ENCODE measurements at places on chromosomes 6 and 20.

GRCh38 chr20:56247954-56248782 lies at the start of gene MC3R:
Gene MC3R (plus strand): TSS chr20:56248732. CDS start chr20:56248844, 112 bp downstream.
- DNase-seq: no peak

- no peak for DNase-seq
Measured at GRCh38 chr6:74289884-74290283, 593.9 kb downstream of the CD109 start.

DNA sequence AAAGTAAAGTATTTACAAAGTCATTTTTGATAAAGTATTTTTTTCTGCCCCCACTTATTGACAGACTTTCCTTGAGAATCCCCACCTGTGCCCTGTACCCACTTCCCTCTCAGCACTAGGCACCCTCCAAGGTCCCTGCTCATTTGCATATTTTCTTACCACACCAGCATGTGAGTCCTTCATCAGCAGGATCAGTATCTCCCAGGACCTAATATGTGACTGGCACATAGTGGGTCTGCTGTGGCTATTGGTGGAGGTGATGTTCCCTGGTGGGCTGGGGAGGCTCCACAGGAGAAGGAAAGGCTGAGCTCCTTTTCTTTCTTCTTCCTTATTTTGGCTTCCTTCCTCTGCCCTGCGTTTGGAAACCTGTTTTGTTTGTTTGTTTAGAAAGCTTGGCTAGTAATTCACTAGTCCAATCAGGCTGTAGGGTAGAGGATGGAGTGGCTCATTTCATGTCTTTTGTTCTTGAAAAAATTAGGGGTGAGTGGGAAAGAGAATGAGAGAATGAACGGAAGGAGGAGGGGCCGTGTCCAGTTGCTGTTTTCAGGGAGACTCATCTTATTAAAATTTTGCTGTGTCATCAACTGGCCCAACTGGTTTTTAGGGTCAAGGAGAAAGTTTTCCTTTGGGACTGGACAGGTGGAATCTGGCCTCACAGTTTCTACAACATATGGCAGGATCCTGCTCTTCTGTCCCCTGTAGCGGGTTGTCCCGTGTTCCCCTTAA lies 2.8 kb upstream of the RNF24 start:
- DNase-seq: no peak

DNA sequence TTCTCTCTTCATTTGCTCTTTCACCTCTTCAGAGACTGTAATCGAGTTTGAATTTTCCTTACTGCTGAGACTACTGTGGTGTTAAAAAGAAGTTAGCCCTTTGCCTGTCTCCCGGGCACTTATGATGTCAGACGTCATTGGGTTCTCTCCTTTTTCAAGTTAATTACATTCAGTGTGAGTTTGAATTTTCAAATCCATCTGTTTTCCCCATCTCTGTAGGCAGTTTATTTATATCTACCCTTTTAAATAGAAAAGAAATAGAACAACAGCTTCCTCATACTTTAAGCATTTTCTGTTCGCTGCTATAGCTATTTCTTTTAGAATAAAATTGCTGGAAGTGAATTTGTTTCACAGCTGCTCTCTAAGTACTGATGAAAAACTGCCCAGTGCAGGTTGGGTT lies 81.4 kb downstream of the MCHR2 start:
- DNase-seq: no peak

GRCh38 chr6:45630801-45631200 lies 253.1 kb upstream of the SUPT3H start:
- DNase-seq: no peak

DNA sequence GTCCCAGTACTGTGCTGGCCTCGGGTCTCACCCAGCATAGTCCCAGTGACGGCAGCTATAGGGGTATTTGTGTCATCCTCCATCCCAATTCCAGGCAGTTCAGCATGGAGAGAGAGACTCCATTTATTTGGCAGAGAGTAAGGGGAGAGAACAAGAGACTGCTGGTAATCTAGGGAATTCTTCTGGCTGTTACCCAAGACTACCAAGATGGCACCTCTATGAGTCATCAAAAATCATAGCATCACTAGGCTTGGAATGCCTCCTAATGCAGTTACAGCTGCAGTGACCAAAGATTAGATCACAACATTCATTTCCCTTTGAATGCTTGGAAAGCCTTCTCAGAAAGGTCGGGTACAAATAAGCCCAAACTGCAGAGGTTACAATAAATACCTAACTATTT lies 660.4 kb upstream of the FLRT3 start:
- no peak for DNase-seq

DNA sequence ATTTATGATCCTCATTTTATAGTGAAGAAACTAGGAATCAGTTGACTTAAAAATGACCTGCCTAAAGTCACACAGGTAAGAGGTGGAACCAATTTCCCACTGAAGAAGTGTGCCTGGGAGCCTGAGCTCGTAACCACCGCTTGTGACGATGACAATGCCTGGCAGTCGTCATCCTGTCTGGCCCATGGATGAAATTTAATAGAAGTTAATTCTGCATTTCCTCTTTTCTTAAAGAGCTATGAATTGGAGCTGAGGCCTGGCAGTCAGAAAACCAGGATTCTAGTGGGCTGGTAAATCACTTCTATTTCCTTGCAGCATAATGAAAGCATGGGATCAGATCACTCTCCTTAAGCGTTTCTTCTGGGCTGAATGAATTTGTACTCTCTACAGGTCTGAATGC lies 200.0 kb upstream of the SGK1 start:
- no peak for DNase-seq

DNA sequence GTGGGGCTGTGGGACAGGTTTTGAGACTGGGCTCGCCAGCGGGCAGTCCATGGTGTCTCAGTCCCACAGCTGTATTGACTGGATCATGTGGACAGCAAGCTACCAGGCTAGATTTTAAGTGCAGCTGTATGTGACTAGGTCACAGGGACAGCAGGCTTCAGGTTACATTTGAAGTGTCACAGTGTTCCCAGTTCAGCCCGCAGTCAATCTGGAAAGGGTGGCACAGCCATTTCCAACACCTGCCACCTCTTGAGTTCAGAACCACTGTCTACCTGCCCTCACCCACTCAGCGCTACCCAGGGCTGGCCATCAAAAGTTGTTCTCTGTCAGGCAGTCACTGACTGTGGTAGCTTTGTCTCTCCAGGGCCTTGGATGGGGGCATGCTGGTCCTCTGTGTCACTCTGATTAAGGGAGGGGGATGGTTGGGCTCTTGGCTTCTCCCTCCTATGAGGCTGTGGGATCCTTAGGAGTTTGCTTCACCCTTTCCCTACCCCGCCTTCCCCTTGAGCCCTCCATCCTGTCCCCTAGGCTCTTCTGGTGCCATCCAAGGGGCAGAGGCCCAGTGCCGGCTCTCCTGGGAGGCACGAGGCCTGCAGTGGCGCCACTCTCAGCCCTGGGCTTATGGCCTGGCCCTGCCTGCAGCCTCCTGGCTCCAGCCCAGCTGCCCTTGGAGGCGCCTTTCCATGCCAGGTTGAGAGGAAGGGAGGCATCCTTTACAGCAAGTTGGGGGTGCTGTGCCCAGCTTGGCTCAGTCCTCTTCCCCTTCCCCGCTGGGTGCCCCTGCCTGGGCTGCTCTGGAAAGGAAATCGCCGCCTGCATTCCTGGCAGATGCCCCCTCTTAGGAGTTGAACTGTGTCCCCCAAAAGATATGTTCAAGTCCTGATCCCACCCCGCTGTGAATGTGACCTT lies 44.9 kb downstream of the PNLDC1 start:
- DNase-seq: no peak

DNA sequence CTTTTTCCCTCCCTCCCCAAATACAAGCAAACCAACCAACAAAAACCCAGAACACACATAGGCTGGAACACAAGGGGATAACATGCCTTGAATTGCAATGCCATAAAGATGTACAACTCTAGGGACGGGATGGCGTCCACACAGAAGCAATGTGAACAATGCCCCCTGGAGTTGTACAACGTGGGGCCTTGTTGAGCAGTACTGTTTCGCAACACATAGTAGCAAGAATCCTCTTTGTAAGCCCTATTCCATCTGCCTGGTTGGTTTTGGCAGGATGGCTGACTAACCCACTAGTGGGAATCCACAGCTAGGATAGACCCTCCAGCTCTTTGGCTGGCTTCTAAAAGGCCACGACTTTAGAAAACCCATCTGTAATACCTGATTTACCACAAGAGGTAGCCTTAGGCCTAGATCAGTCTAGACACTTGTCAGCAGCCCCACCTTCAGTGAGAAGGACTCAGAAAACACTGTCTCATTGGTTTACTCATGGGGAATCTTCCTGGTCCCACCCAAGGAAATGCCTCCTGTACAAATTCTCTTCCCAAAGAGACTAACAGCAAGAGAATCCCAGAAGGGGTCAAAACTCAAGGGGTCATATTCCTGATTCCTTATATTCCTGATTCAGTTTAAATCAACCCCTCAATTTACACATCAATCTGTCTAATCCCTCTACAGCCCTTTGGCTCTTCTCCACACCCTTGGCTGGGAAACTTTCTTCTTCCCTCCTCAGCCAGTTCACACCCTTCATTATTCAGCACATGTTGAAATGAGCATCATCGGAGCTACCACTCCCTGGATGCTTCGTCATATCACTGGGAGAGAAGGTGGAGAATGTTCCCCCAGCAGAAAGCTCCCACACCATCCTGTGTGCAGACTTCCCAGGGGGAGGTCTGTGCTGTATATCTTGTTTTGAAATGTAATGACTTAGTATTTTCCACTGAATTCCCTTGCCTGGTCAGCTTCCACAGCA lies 622.4 kb upstream of the FLRT3 start:
- no peak for DNase-seq

DNA sequence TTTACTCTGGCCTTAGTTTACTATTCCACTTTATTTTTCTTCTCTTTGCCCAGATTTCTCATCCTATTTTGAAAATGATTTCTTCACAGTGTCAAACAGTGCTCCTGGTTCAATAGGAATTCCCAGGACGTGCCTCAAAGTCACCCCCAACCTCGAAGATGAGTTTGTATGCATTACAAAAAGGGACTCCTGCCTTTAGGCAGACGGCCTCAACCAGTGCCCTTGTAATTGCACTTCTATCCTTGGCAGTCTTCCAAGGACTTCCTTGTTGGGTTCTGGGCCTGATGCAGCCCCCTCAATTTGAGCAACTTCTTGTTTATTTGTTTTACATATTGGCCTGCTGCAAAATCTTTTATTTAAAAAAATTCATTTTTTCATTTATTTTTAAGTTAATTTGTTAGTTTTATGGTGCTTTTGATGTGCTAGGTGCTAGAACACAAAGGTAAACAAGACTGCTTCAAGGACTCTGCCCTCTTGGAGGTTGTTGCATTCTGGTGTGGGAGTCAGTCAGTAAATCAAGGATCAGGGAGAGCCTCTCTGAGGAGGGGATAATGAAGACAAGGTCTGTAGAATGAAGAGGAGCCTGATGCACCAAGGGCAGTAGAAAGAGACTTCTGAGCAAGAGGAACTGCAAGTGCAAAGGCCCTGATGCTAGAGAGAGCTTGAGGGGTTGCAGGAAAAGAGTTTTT lies 181.5 kb upstream of the LAMP5 start:
- no peak for DNase-seq

GRCh38 chr20:38393259-38393658 lies 41.9 kb downstream of the SNHG17 start:
- no peak for DNase-seq

DNA sequence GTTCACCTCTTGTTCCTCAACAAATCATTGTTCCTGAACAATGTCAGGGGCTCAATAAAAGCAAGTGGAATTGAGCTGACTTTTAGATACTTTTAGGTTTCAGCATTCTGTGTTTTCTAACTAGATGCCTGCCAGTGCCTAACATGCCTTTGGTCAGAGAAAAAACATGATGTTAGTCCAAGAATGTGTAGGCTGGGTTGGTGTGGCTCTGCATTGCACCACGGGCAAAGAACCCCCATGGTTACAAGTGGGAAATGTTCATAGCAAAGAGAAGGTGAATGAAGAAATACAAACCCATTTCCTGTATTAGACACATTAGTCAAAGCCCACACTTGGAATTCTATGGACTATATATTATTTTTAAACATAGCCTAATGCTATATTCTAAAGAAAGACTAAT lies 193.3 kb downstream of the TMEM200A start:
- DNase-seq: no peak

- no peak for DNase-seq
Measured at GRCh38 chr6:33397541-33397940, 5.9 kb downstream of the KIFC1 start.

- DNase-seq: no peak
Measured at GRCh38 chr6:2765896-2766766, 938 bp downstream of the WRNIP1 start.

GRCh38 chr20:50909413-50909812 lies 21.8 kb downstream of the ADNP start:
- no peak for DNase-seq

- DNase-seq: no peak
Measured at GRCh38 chr6:31379850-31380249, 22.9 kb upstream of the HLA-B start.

- no peak for DNase-seq
Measured at GRCh38 chr20:58173930-58174707, 54.3 kb downstream of the ANKRD60 start.

DNA sequence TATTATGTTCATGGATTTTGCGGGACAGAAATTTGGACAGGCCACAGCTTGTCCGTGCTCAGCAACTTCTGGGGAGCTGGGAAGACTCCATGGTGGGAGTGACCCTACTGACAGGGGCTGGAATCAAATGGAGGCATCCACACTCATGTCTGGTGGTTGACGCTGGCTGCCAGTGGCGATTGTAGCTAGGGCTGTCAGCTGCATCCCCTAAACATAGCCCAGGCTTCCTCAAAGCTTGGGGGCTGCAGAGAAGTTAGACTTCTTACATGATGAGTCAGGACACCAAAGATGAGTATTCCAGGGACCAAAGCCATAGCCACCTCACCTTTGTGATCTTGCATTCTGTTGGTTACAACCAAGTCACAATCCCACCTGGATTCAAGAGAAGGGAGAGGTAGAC lies 18.4 kb upstream of the FAM50B start:
- DNase-seq: no peak

DNA sequence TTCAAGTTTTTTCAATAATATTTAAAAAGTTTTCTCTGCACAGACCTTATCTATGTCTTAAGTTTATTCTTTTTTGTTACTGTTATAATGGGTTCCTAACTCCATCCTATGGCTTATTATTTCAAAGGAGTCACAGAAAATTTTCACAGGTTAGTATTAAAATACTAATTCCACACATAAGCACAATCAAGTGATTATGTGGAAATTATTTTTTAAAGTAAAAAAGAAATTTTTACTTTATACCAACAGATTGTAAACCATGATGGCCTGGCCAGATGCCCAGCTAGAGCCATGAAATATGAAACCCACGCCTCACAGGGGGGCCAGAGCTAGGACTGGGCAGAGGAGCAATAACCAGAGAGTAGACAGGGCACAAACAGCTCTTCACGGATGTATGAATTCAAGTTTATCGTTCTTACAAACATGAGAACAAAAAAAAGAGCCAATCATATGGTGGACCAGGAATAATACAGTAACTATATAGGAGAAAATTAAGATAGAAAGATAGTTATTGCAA lies 34.0 kb downstream of the NUDT3 start:
- no peak for DNase-seq

DNA sequence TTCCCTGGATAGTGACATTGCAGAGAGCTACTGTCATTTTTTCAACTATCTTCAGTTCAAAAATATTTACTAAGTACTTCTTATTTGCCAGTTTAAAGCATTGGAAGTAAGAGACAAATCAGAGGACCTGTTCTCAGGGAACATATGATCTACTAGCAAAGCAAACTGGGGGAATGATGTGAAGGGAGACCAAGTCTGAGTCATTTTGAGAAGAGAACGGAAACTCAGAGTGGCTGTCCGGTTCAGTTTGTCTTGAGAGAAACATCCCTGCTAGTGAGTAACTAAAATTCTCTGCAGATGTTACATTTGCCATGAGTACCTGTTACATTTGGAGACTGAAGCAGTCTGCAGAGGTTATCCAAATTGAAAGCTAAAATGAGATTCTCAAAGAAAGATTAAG lies 118.3 kb downstream of the KCNQ5 start:
- DNase-seq: no peak

- no peak for DNase-seq
Measured at GRCh38 chr20:32980131-32980941, 23.9 kb downstream of the SUN5 start.
